Left forelimb (tissue), 1 donor: ENCODE measurements at places on chromosomes 7 and 10.
A peak's percentile ranks its signal among the peaks of the same experiment; 100 is the strongest.

DNA sequence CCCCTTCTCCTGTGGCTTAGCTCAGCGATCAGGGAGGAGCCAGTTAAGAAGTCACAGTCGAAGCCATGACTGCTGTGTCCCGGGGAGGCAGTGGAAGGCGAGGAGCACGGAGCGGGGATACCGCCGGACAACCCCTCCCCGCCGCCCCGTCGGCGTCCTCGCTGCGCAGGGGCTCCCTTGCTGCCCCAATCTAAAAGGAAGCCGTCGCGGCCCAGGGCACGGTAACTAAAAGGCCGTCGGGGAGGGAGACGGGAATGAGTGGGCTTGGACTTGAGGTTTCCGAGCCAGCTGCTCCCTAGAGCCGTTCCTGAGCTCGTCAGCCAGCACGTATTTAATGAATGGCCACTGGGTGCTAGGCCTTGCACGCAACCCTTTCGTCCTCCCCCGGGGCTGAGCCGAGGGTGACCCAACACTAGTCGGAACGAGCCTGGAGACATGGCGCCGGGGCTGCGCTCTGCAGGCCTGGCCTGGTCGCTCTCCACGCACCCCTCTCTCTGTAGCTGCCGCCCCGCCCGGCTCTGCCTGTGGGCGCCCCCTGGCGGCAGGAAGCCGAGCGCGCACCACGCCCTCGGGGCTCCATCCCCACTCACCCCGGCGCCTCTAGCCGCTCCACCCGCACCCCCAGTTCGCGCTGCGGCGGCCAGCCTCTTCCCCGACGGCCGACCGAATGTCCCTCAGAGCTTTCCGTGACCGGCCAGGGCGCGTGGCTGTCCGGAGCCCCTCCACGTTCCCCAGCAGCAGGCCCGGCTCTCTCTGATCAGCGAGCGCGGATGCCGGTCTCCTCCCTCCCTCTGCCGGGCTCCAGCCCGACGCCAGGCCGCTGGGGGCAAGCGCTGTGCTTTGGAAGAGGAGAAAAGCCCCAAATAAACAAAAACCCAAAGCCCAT is 29.3 kb upstream of the KCNK18 start:
- DNase-seq: peak; percentile 82

- DNase-seq: no peak
Measured at GRCh38 chr7:130814778-130815335, 80.8 kb upstream of the KLF14 start.

GRCh38 chr7:69457595-69458504 is 140.4 kb upstream of the AUTS2 start:
- DNase-seq: peak; percentile 79

- peak; percentile 25 for DNase-seq
Measured at GRCh38 chr7:159121068-159121467, 23.6 kb downstream of the VIPR2 start.

DNA sequence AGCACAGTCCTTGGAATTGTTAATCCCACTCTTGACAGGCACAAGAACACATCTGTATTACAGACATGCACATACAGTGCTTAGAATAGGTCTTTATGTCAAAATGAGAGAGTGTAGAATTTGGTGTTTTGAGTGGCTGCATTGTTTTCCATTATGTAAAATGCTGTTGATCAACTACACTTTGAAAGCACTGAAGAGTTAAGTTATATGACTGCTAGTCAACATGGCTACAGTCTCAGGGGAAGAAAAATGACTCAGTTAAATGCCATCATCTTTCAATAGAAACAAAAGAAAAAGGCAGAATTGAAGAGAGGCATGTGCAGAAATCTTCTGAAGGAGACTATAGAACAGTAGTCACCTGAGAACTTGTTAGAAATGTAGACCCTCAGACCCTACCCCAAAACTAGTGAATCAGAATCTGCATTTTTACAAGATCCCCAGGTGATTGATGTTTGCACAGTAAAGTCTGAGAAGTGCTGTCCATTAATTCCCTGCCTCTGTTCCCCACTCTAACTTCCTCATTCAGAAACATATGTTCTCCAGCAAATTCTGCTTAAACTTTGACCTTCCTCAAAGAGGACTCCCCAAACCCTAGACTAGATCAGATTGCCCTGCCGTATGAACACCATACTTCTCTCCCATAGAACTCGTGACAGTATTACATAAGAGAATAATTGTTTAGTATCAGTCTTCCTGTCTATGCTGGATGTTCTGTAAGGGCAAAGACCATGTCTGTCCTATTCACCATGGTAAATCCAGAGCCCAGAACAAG is 16.0 kb downstream of the SND1 start:
- no peak for DNase-seq

GRCh38 chr7:142693911-142694310 is 55.4 kb upstream of the PRSS1 start:
- DNase-seq: no peak

GRCh38 chr10:92830478-92831389 is 17.6 kb upstream of the EXOC6 start:
- DNase-seq: no peak

DNA sequence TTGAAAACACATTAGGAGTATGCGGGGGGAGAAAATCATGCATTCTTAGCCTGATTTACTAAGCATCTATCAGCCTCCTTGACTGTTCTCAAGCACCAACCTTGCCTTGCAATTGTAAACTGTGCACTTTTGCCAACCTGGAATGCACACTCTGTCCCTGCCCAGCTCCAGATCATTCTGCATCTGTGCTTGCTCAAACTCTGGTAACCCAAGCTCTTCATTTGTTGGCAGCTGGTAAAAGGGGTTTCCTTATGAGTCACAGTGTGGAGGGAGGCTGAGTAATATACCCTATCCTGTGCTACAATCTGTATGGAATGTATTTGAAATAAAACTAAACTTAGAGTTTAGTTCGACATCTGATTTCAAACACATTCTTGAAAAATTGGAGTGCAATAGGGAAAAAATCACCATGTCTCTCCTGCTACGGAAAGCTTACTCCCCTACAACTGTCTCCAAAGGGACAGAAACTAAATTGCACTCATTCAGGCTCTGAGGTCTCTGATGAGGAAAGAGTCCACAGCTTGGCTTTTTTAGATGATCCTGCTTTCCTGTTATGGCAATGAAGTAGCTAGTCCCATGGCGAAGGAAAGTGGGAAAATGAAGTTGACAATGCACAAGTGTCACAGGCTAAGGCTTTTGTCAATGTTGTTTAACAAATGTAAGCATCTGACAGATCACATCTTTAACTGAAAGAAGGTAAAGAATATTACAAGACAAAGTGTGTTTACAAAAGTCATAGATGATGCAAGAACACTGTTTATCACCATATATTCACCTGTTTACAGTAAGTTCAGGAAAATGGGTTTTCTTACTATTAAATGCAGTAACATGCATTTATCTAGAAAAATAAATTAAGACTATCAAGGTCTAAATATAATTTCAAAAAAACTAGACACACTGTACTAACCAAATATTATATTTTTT is 61.9 kb downstream of the TES start:
- DNase-seq: no peak

DNA sequence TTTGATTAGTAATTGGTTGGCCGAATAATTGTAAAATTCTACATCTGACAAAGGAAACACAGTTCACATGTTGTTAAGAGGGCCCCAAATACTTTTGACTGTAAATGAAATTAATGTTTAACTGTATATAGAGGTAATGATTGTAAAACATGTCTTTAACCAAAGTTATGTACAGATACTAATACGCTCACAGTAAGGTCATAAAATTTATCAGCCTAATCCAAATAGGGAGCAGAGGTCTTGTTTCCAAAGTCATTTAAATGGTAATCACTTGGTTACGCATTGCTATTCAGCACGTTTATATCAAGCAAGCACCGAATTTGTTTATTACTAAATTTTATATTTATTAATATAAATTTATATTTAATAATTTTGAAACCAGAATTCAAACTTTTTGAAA is 1.4 kb downstream of the PHYHIPL start:
- no peak for DNase-seq

- peak; percentile 62 for DNase-seq
Measured at GRCh38 chr10:47403446-47404318, 19.6 kb upstream of the ZNF488 start.

- no peak for DNase-seq
Measured at GRCh38 chr10:68633816-68634466, 73.8 kb downstream of the TET1 start.

GRCh38 chr7:17274551-17275245 is 23.8 kb upstream of the AHR start:
- DNase-seq: no peak

GRCh38 chr7:49563693-49564378 is 209.6 kb upstream of the VWC2 start:
- no peak for DNase-seq

DNA sequence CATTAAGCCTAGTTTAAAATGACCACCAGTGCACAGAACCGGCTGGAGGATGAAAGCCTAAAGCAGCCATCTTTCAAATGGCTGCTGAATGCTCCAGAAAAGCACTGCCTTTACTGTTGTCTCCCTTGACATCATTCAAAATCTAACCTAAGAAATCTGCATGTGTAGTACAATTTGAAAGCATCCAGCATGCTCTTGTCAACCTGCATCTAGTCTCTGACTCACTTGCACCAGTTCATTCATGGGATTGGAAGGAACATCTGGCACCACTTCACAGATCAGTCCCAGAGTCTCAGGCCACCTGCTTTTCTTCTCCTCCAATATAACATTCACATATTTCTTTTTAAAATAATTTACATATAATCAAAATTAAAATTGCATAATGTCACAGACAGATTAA is 76.2 kb downstream of the RNF133 start:
- no peak for DNase-seq

GRCh38 chr10:117699436-117700075 is 157.0 kb downstream of the EMX2 start:
- DNase-seq: no peak

GRCh38 chr10:96565774-96566173 is 21.0 kb downstream of the TM9SF3 start:
- DNase-seq: no peak

DNA sequence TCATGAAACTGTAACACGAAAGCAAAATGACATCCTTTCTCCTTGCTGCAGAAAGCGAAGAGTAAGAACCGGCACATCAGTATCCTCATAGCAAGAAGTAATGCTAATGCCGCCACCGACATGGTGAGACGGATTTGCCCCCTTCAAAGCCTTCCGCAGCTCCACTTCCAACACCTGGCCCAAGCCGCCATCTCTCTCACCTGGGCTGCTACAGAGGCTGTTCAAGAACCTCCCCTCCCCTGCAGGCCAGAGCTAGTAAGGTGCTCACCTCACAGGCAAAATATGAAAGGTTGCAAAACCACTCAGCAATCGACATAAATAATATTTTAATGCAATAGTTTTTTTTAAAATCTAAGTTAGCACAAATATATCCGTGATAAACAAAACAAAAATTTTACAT is 123.9 kb upstream of the FRMD4A start:
- DNase-seq: no peak

DNA sequence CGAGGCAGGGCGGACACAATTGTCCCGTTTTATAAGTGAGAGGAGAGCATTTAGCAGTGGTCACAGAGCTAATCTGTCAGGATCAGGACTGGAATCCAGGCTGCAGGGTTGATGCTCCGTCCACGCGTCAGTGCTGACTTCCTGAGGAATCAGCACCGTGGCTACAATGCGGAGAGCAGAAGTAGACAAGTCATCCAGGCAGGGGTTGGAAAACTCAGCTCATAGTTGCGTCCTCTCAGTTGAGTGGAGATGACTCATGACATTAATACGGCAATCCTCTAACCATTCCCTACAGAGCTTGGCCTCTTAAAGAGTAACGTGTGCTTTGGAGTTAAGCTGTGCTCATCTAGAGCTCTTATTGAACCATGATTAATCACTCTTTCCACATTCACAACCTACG is 17.1 kb upstream of the HTR5A start:
- DNase-seq: no peak

DNA sequence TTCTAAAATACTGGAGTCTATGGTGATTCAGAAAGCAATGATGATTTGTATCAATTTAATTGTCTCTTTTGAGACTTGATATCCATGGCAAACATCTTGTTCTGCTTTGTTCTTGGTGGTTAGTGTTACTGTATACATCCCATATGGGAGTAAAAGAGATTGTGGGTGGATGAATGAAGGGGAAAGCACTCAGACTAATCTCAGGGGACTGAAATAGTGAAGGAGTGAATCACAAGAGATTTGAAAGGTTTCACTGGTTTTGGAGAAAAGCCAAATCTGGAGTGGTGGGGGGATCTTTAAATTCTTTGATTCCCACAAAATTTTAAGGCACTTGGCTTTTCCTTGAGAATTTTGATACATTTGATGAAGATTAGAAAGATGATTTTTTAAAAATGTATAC is 369.4 kb downstream of the INHBA start:
- no peak for DNase-seq

- no peak for DNase-seq
Measured at GRCh38 chr10:33111488-33112051, 153.5 kb upstream of the ITGB1 start.

- no peak for DNase-seq
Measured at GRCh38 chr7:117673367-117673766, 193.5 kb downstream of the CFTR start.

DNA sequence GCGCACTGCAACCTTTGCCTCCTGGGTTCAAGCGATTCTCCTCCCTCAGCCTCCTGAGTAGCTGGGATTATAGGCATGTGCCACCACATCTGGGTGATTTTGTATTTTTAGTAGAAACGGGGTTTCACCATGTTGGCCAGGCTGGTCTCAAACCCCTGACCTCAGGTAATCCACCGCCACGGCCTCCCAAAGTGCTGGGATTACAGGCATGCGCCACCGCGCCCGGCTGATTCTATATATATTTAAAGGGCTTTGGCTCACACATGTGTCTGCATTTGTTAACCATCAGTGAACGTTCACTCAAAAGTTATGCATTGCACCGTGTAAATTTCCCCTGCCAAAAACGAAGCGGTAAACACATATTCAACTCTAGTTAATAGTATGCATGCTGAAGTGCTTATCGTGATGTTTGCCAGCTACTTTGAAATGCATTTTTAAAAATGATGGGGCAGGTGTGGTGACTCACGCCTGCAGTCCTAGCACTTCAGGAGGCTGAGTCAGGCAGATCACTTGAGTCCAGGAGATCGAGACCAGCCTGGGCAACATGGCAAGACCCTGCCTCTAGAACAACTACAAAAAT is 17.7 kb upstream of the WIPI2 start:
- DNase-seq: no peak

DNA sequence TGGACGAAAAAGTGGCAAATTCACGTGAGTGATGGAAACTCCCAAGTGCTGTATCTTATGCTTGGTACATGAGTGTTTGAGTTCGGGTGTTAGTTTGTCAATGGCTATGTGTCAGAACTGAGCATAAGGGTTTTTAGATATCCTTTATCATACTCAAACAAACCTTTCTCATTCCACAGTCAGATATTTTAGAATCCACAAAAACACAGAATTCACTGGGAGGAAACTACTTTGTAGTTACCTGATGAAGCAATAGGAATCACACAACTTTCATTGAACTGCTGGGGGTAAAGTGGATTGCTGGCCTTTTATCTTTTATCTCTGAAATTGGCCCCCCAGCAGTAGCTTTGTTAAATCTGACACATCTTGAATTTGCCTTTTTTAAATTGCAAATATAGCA is 64.0 kb downstream of the DKK1 start:
- DNase-seq: no peak
